Endothelial cell (in vitro differentiated cells): ENCODE measurements at places on chromosomes 7 and 10.

- DNase-seq = no peak
- H3K4me3 ChIP-seq = no peak overlapping the region
- H3K4me1 ChIP-seq = no peaks in the 10 kb centered on the region
- H3K27ac ChIP-seq = no peak overlapping the region
These were observed 226.8 kb downstream of the TCERG1L start for GRCh38 chr10:131084791-131085090.

DNA sequence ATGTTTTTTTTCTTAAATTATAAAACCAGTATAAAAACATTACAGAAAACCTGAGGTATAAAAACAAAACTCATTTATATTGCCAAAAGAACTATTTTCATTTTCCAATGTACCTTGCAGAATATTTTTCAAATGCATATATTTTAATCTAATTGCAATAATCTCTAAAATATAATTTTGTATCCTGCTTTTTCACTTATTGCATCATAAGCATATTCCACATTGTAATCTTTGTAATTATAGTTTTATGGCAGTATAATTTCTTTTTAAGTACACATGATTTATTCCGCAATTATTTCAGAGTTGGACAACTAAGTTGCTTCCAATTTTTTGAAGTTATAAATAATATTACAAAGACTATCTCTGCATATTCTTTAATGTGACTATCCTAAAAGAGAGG is 43.7 kb downstream of the SGCE start:
- no peaks in the 10 kb centered on the region for H3K27me3 ChIP-seq
- H3K36me3 ChIP-seq = peaks cover under 1% of the 10 kb centered on the region

- H3K4me1 ChIP-seq = no peaks in the 10 kb centered on the region
- DNase-seq = no peak
- H3K27ac ChIP-seq = no peak overlapping the region
These were observed 77.2 kb upstream of the ARHGAP21 start for GRCh38 chr10:24800861-24801260.

GRCh38 chr7:124712017-124712416 is 53.6 kb downstream of the GPR37 start:
- no peaks in the 10 kb centered on the region for H3K4me1 ChIP-seq
- no peak overlapping the region for H3K27ac ChIP-seq
- peaks cover 4% of the 10 kb centered on the region for H3K36me3 ChIP-seq
- no peak overlapping the region for H3K4me3 ChIP-seq

DNA sequence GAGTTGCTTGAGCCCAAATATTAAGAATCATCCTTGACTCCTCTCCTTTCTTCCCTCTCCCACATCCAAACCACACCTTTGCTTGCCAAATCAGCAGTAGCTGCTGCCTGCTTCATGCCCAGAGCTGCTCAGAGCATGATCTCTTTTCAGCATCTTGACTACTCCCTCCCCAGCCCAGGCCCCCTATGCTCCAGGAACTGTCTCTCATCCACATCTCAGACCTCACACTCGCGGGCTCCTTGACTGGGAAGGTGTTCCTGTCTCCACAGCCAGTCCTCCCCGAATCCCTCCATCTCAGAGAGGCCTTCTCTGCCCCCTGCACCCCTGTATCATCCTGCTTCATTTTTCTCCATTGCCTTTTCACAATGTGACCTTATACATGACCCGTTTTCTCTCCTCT is 157.0 kb downstream of the DNAJB6 start:
- no peaks in the 10 kb centered on the region for H3K4me1 ChIP-seq
- H3K27ac ChIP-seq = peak overlapping the region; percentile 44
- H3K36me3 ChIP-seq = peaks cover 13% of the 10 kb centered on the region
- DNase-seq = no peak
- peaks cover 18% of the 10 kb centered on the region for H3K27me3 ChIP-seq

DNA sequence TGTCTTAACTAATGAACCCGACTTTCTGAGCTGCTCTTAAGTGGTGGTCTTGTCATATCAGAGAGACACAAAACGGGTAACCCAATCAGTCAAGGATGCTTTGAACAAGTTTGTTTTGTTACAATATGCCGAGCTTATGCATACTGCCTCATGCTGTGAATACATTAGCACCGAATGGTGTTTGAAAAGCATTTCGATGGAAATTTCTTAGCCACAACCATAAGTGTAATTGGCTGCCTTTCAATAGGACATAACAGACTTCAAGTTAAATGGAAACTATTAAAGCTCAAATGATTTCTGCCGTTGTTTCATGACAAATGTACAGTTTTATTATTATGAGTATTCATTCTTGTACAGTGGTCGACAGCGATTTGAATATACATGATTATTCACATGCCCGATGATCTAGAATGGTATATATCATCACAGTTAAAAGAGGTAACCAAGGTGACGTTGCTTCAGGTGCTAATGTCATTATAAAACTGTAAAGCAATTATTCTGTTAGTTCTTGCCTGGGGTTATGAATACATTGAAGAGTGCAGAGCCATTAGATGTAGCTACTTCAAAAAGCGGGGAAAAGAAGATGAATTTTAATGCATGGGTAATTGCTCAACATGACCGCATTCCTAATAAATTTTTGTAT is 118.8 kb downstream of the EBF3 start:
- H3K4me1 ChIP-seq = no peaks in the 10 kb centered on the region
- H3K4me3 ChIP-seq = no peak overlapping the region
- H3K36me3 ChIP-seq = no peaks in the 10 kb centered on the region
- no peaks in the 10 kb centered on the region for H3K27me3 ChIP-seq
- no peak overlapping the region for H3K27ac ChIP-seq

DNA sequence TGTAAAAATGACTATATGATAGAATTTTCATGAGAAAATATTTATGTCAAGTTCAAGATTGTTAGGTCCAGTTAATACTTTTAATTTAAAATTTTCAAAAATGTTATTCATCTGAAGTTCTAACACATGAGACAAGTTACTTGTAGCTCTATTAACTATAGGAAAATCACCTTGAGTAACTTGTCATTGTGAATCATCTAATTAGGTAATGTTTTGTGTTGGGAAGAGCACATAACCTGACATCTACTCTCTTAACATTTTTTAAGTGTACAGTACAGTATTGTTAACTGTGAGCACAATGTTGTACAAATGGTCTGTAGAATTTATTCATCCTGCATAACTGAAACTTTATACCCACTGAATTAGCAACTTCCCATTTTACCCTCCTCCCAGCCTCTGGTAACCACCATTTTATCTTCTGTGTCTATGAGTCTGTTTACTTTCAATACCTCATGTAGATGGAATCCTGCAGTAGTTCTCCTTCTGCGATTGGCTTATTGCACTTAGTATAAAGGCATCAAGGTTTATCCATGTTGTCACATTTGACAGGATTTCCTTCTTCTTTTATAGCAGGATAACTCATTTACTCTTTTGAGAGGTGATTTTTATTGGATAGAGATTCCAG is 54.6 kb downstream of the ARL4A start:
- no peak overlapping the region for H3K27ac ChIP-seq
- H3K36me3 ChIP-seq = no peaks in the 10 kb centered on the region
- no peaks in the 10 kb centered on the region for H3K27me3 ChIP-seq
- no peaks in the 10 kb centered on the region for H3K4me1 ChIP-seq

GRCh38 chr10:100377830-100378229 is 30.8 kb downstream of the SCD start:
- peaks cover 10% of the 10 kb centered on the region for H3K4me1 ChIP-seq
- H3K27me3 ChIP-seq = peaks cover 2% of the 10 kb centered on the region
- H3K36me3 ChIP-seq = peaks cover 14% of the 10 kb centered on the region
- no peak overlapping the region for H3K27ac ChIP-seq
- no peak for DNase-seq
- H3K4me3 ChIP-seq = no peak overlapping the region

- H3K27me3 ChIP-seq = peaks cover 6% of the 10 kb centered on the region
- no peak for DNase-seq
- no peak overlapping the region for H3K27ac ChIP-seq
- H3K4me1 ChIP-seq = peaks cover 65% of the 10 kb centered on the region
- H3K36me3 ChIP-seq = peaks cover 20% of the 10 kb centered on the region
- no peak overlapping the region for H3K4me3 ChIP-seq
These were observed 5.6 kb downstream of the PIP4K2A start for GRCh38 chr10:22708772-22709171.

DNA sequence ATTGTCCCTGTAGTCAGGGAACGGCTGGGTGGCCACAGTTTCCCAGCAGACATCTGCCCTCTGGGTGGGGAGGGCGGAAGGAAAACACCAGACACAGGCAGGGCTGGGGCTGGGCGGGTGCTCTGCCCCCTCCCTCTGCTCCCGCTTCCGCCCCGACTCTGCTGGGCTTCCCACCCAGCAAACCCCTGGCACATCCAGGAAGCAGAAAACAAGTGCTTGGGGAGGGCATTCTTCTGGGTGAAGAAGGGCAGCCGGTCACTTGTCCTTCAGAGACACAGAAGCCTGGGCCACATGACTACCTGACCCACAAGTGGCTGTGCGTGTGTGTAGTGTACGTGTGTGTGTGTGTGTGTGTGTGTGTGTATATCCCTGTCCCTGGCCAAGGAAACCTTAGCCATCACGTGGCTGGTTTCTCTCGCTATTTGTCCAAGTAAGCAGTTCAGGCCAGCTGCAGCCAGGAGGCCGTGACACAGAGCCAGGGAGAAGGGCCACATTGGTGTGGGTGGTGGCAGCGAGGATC is 77.9 kb downstream of the ZMIZ1 start:
- no peak overlapping the region for H3K27ac ChIP-seq
- H3K4me1 ChIP-seq = peaks cover 34% of the 10 kb centered on the region
- no peak overlapping the region for H3K4me3 ChIP-seq
- peaks cover 8% of the 10 kb centered on the region for H3K27me3 ChIP-seq
- peaks cover 16% of the 10 kb centered on the region for H3K36me3 ChIP-seq
- DNase-seq = no peak

DNA sequence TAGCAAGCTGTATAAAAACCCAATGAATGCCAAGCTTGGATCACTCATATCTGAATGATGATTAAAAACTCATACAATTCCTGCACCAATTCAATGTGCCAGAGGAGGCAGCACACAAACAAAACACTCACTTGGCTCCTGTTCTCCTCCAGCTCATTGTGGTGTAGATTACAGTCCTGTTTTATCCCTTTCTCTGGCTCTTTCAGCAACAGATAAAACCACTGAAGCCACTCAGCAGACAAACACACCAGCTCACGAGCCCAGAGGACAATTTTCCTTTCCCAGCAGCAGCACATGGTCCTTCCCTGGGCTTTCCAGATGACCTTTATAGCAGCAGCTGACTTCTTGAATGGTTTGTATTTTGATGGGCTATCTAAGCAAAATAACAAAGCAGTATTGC is 107.3 kb upstream of the STARD3NL start:
- H3K4me3 ChIP-seq = no peak overlapping the region
- no peaks in the 10 kb centered on the region for H3K4me1 ChIP-seq
- H3K27ac ChIP-seq = no peak overlapping the region
- peak; percentile 18 for DNase-seq
- peaks cover 1% of the 10 kb centered on the region for H3K27me3 ChIP-seq
- H3K36me3 ChIP-seq = no peaks in the 10 kb centered on the region
